ENCODE measurements at places on chromosomes 11 and 22.

DNA sequence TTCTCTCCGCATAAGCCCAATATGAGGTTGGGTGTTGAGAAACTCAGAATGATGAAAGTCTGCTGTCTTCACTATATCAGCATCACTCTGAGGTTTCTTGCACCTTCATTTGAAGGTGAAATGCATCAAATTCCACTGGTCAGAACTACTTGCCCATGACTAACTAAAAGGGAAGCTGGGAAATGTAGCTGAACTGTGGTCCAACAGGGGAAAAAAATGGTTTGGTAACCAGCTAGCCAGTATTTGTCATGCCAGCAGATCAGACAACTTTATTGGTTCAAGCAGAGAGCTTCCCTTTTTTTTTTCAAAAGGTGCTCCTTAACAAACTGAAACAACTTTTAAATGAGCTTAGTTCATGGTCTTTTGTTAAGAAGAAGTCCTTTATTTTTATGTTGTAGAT lies 14.2 kb upstream of the PIK3C2A start:
- no peak for DNase-seq

- no peak for DNase-seq
Measured at GRCh38 chr22:49366437-49366836, 461.2 kb downstream of the BRD1 start.

GRCh38 chr22:44583061-44583760 lies 85.2 kb upstream of the RTL6 start:
- DNase-seq: no peak

GRCh38 chr11:70123711-70124110 lies 45.6 kb downstream of the ANO1 start:
- DNase-seq: no peak

DNA sequence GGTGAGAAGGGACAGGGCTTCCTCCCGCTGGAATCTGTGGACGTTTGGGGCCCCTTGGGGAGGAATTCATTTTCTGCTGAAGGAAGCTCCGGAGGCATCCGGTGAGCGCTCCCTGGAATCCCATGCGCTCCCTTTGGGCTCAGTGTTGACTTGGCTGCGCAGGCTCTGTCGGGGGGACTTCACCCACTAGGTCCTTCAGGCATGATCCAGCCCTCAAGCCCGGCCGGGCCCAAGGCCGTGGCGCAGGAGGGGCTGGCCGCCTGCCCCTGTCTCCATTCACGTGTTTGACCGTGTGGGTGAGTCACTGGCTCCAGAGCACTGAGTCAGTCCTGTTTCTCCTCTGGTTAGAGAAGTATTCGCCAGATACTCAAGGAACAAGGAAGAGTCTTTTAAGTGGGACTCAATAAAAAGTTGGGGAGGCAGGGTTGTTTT lies 1.4 kb downstream of the CTTN start:
- DNase-seq: no peak

GRCh38 chr11:44356351-44356750 lies 46.4 kb upstream of the ALX4 start:
- DNase-seq: no peak

- DNase-seq: no peak
Measured at GRCh38 chr22:44398856-44399837, 86.4 kb upstream of the SHISAL1 start.

GRCh38 chr11:61516675-61517572 lies 8.4 kb downstream of the LRRC10B start:
- DNase-seq: peak; percentile 48

DNA sequence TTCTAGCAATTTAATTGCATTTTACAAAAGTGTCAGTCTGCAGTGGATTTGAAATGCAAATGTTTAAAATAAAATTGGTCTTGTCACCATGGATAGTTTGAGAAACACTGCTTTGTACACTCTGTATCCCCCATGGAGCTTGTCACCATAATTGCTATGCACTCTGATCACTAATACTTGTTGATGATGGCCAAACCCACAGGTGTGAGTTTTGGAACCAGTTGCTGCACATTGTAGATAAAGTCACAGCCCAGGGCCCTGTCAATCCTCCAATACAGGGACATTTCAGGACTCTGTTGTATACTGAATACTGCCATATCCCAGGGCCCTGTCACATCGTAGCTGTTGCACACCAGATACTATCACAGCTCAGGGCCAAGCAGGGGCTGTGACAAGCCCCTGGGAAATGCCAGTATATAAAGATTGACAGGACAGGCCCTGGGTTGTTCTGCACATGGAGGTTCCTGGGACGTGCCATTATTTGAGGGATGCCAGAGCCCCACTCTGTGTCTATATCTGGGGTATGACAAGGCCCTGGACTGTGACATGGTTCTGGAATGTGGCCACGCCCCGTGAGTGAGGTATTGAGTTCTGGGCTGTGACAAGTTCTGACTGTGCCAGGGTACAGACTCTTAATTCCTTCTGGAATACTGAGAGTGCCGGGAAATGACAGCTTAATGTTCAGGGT lies 27.9 kb upstream of the SMPD1 start:
- no peak for DNase-seq

GRCh38 chr11:93585758-93586157 lies 42.6 kb upstream of the SMCO4 start:
- DNase-seq: no peak

GRCh38 chr11:17972987-17973386 lies 39.9 kb downstream of the SERGEF start:
- no peak for DNase-seq

- DNase-seq: no peak
Measured at GRCh38 chr11:69243496-69244200, 50.3 kb upstream of the MYEOV start.

GRCh38 chr22:50674130-50674500 lies 1.5 kb downstream of the SHANK3 start:
- no peak for DNase-seq

- DNase-seq: no peak
Measured at GRCh38 chr11:76824980-76825725, 35.6 kb upstream of the ACER3 start.

DNA sequence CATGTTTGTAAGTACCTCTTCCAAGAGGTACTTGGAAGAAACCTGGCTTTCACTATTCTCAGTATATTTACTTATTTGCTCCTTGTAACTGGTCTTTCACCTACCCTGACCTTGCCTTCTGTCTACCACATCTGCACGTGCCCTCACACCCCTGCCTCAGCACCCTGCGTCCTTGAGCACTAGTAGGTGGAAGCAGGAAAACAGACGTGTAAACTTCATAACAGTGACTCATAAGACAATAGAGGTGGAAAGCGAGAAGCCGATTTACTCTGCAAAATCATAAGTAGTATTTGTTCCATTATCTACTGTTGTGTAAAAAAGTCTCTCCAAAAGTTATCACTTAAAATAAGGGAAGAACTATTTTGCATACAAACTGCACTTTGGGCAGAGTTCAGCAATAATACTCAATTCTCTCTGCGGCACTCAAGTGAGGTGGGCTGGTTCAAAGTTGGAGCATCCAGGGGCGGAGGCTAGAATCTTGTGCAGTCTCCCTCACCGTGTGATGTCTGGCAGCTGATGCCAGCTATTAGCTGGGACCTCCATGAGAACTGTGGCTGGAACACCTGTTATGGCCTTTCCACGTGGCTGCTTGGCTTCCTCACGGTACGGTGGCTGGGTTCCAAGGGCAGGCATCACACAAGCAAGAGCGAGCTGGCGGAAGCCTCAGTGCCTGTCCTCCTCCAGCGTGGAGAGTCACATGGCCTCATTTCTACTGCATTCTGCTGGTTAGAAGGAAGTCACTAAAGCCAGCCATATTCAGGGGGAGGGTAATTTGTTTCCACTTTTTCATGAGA lies 30.4 kb downstream of the PACS1 start:
- DNase-seq: peak; percentile 86

GRCh38 chr11:6303661-6304060 lies 16.6 kb downstream of the CAVIN3 start:
- DNase-seq: no peak

- DNase-seq: no peak
Measured at GRCh38 chr11:4645974-4646373, 2.2 kb downstream of the OR51E1 start.

- no peak for DNase-seq
Measured at GRCh38 chr11:3675971-3676370, 4.8 kb upstream of the CHRNA10 start.

DNA sequence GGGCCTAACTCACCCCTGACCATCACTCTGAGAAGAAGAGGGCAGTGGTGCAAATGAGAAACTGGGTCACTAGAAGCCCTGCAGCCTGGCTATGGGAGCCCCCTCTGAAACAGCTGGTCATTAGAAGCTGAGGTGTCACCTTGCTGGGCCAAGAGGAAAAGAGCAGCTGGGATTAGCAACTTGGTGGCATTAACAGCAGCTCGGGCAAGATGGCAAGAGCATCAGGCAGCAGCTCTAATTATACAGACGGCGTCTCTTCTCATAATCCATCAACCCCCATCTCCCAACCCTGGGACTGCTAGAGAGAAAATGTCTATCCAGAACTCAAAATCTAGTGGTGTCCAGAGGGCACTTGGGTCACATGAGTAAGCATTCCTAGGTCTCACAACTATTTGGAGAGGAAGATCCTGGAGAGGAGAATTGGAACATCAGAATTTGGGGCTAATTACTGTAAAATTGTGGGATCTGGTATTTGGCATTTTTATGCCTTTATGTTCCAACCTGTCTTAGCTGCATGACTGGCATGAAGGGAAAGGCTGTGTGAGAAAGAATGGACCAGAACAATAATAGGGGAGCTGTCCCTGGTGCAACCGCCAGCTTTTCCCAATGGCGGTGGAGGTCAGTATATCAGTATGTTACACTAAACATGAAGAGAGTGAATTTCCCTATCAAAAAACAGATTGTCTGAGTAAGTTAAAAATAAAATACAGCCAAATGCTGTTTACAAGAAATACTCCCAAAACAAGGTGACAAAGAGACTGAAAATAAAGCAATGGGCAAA lies 7.6 kb upstream of the LMO1 start:
- DNase-seq: no peak

DNA sequence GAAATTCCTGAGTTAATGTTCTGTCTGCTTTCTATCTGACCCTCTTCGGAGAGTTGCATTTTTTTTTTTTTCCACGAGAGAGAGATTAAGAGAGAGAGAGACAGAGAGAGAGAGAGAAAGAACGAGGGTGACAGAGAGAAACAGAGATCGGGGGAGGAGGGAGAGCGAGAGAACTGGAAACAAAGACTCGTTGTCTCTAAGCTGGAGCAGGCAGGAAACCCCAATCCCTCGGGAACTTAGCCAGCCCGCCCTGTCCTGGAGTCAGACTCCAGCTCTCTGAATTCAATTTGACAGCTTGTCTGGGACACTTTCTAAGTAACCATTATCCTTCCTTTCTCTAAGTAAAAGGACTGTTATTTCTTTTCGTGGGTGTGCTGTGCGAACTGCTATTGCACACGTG lies 76.9 kb downstream of the KCNJ1 start:
- DNase-seq: no peak

DNA sequence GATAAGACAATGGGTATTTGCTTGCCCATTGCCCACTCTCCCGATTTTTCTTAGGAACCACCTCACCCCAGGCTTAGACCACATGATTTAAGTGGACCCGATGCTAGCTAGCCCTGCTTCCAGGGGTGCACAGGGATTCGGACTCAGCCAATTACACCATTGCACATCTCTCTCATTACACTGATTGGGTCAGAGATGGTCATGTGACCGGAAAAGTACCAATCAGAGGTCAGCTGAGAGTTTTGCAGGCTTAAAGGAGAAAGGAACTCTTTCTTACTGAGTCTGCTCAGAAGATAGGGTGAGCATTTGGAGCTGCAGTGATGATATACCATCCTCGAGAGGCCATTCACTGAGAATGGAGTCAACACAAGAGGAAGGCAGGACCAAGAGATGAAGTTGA lies 12.2 kb upstream of the ANKK1 start:
- no peak for DNase-seq

DNA sequence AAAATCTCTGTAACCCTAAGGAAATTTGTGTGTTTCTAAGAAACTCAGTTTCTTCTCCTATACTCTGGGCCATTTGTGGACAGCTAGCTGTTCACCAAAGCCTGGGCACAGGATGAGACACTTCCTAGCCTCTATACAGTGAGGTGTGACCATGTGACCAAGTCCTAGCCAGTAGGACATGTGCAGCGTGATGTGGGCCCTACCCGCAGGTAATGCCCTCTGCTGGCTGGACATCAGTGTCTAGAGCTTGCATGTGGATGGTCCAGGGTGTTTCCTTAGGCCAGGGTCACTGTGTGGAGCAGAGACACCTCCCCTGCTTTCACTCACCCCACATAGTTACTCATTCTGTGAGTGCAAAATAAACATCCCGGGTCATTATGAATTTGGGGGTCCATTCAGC lies 100.5 kb downstream of the LARGE1 start:
- DNase-seq: no peak

GRCh38 chr11:37914859-37915258 lies 1316.8 kb upstream of the RAG2 start:
- DNase-seq: no peak

GRCh38 chr11:134032501-134033091 lies 36.3 kb upstream of the JAM3 start:
- DNase-seq: no peak

- DNase-seq: no peak
Measured at GRCh38 chr11:2995893-2996554, 3.9 kb upstream of the NAP1L4 start.

DNA sequence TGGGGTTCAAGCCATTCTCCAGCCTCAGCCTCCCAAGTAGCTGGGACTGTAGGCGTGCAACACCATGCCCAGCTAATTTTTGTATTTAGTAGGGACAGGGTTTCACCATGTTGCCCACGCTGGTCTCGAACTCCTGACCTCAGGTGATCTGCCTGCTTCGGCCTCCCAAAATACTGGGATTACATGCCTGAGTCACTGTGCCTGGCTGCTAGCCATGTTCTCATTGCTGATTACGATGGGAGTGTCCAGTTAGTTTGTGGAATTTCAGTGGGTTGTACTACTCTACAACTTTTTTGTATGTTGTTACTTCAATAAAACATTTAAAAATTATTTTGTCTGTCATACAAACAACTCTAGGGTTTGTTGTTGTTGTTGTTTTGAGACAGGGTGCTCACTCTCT lies 4.8 kb upstream of the VPS11 start:
- DNase-seq: no peak

- DNase-seq: peak; percentile 82
Measured at GRCh38 chr11:67600324-67601029, 6.3 kb upstream of the NDUFV1 start.

- DNase-seq: no peak
Measured at GRCh38 chr22:41350087-41350486, 31.7 kb upstream of the TEF start.

DNA sequence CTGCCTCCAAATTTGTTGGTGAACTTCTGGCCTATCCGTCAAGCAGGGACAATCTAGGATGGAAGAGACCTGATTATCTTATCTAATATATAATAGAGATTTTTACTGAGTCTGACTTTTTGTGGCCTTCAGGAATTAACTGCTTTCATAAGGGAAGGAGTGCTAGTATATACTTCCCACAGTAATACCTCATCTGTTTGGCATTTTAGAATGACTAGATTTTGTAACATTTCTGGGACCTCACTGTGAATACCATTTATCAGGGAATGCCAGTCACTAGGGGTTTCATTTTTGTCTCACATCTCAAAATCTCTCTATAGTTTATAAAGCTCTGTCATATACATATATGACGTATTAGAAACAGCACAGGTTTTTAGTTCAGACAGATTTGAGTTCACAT lies 114.3 kb downstream of the INSC start:
- no peak for DNase-seq
